ENCODE measurements at places on chromosomes 3 and 15.

GRCh38 chr3:143330296-143330868 lies 210.8 kb downstream of the CHST2 start:
- DNase-seq = no peak

GRCh38 chr3:160977773-160978172 lies 127.4 kb downstream of the B3GALNT1 start:
- no peak for DNase-seq

DNA sequence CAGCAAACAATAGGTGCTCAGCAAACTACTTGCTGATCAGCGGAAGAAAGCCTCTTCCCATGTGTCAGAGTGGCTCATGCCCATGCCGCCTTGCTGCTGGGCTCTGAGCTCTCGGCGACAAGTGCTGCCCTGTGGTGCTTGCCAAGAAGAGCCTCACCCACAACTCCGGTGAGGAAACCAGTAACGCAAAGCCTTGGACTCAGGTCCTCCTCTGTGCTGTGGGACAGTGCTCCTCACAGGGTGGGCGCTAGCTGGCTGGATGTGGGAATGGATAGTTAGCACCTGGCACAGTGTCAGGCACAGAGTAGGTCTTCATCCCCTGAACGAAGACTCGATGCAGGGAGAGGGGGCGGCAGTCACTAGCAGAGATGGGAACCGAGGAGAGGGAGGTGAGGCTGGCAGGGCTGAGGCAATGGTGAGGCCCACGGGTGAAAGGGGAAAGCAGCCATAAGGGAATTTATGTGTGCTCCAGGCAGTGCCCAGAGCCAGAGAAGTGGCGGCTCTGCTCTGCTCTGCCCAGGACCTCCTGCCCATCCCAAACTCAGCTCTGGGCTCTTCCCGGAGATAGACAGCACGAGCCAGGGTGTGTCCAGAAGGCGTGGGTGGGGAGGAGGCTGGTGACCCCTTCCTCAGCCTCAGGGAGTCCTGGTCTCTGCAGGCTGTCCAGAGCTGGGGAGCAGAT lies 55.7 kb downstream of the IQSEC1 start:
- no peak for DNase-seq

DNA sequence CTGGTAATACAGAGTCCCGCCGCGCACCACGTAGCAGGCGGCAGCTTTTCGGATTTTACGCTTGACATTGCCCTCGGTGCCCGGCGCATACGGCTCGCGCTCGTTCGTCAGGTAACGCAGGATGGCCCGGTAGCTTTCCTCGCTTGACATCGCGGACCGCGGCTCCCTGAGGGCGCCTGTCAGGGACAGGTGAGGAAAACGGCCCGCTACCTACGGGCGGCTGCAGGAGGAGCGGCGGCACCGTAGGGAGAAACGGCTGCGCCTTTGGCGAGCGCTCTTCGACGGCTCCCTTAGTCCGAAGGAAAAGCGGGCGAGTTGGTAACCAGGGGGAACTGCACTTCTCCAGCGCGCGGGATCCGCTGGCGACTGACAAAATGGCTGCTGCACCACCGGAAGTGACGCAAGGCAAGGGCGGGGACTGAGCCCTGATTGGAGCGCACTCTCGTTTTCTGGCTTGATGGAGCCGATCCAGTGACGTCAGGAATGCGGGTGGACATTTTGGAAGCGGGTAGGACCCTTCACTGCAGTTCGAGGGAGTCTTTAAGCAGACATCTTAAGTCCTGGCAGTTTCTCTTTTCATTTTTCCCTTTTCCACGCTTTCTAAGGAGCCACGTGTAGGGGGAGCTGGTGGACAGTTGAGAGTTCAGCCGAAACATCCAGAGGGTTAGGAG lies at the start of gene ZBTB11:
Gene ZBTB11, minus strand, starts transcription at position 368 of the 671 bp plus-strand sequence. Its CDS starts 218 bp downstream, at position 150.
- DNase-seq = peak; percentile 99

GRCh38 chr3:171295484-171296373 lies 164.5 kb downstream of the TNIK start:
- no peak for DNase-seq

GRCh38 chr3:182716114-182716688 lies 77.1 kb upstream of the ATP11B start:
- no peak for DNase-seq

DNA sequence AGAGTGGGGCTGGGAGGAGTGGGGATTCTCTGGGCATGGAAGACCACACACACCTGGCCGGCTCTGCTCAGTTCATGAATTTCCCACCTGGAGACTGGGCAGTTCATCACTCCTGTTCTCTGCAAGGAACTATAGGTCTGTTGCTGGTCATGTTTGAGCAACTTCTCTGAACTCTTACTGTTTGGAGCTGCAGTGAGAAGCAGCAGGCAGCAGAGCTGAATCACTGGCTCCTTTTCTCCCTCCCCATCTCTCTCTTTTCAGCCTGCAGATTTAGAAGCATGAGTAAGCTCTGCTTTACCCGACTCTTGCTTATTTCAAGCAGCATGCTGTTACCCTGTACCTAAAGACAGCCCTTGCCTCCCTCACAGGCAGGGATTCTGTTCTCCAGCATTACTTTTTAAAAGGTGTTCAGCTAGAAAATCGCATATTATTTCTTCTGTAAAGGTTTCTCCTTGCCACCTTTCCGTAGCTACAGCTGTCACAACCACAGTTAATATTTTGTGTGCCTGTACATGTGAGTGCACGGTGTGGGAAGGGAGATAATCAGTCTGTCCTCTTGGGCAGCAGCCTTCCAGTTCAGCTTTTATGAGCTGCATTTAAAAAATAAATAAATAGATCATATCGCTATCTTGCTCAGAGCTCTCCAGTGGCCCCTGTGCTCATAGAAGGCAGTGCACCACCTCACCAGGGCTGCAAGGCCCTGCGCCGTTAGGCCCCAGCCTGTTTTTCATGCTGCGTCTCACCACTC lies 131.6 kb downstream of the CHCHD6 start:
- peak; percentile 56 for DNase-seq

- no peak for DNase-seq
These were observed 98.8 kb upstream of the MB21D2 start for GRCh38 chr3:193016437-193016901.

DNA sequence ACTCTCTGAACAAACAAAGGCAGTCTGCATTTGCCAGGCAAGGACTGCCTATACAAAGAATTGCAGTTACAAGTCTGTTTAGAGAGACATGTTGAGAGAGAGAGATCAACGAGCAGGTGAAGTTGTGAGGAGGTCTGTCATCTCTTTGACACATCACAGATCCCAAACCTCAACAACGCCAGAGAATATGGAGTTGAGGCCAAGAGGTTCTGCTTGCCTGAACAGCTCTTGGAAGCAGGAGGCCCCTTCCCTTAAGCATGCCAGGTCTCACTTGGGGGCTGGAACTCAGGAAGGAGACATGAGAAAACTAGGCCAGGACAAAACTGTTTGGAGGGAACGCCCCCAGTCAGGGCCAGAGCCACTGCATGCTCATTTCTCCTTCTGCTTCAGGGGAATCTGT lies 22.3 kb upstream of the MUSTN1 start:
- DNase-seq = no peak

GRCh38 chr3:128383316-128384235 lies 83.1 kb downstream of the DNAJB8 start:
- DNase-seq = no peak

DNA sequence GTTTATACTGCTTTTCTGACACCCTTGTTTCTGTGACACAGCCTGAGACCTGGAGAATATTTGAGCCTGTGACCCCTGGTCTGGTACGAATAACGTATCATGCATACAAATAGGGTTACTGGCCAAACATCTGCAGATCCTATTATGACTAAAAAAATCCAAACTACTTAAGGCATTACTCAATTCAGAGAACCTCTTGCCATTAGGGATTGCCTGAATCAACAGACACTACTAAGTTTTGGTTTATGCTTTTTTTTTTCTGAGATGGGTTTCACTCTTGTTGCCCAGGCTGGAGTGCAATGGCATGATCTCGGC lies 35.4 kb downstream of the OSBPL10 start:
- no peak for DNase-seq

DNA sequence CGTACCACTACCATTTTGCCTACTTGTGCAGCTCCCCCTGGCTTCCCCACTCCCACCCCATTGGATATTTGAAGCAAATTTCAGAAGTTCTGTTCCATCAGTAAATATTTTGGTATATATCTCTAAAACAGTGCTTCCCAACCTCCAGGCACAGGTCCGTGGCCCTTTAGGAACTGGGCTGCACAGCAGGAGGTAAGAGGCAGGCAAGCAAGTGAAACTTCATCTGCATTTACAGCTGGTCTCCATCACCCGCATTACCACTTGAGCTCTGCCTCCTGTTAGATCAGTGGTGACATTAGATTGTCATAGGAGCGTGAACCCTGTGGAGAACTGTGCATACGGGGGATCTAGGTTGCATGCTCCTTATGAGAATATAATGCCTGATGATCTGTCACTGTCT lies 97.2 kb upstream of the LRRFIP2 start:
- DNase-seq = no peak

DNA sequence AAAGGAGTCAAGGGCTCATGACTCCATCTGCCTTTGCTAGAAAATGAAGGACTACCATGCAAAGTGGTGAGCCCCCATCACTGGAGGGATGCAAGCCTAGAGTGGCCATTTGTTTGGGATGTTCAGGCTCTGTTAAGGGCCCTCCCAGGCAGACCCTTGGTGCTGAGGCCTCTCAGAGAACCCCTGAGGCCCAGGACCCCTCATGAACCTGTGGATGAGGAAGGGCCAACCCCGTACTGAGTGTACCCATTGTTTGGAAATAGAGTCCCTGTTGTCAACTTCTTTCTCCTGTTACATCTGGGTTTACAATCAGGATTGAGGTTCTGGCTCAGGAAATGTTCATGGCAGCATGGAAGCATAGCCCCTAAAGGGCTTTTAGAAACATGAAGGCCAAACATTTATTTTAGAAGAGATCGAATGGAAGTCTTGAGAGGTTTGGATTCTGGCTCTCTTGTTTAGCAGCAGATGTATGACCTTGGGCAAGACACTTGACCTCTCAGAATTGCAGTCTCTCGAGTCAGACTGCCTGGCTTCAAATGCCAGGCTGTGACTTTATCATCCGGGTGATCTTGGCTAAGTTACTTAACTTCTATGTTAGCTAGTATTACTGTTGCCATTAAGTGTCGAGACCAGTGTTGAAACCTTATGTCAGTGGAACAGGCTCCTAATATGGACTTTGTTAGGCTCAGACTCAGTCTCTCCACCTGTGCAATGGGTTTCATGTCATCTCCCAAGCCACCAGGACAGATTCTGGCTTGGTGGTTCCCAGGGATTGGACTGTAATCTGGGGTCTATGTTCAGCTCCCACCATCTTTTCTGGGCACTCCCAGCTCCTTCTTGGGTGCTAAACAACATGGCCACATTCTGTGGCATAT lies 12.4 kb downstream of the ITGA11 start:
- DNase-seq = no peak

- no peak for DNase-seq
These were observed 55.5 kb upstream of the TOPAZ1 start for GRCh38 chr3:44186111-44186672.

DNA sequence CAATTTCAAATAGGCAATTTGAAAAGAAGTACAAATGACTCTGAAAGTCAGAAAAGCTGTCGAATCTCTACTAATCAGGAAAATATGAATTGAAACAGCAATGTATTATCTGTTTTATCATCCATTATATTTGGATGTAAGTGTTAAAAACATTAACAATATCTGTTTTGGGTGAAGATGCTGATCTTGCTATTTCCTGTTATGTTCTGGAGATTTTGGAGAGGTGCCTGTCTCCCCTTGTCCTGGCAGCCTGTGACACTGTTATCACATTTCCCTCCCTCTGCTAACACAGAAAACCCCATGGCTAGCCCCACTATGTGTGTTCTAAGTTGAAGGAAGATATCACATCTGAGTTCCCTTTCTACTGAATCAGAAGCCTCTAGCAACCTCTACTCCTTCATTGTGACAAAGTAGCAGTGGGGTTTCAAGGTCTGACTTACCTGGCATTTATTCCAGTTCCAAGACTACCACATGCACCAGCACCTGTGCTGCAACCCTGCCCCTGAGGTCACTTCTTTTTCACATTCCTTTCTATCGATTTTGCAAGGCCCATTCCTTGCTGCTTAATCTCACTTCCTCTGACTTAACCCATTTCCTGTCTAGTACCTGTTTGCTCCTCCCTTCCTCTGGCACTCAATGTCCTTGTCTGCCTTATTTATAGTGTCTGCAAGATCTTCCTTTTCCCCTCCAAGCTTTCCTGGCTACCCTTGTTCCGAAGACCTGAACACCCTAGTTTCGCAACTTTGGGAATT lies 95.5 kb upstream of the COL8A1 start:
- DNase-seq = no peak

DNA sequence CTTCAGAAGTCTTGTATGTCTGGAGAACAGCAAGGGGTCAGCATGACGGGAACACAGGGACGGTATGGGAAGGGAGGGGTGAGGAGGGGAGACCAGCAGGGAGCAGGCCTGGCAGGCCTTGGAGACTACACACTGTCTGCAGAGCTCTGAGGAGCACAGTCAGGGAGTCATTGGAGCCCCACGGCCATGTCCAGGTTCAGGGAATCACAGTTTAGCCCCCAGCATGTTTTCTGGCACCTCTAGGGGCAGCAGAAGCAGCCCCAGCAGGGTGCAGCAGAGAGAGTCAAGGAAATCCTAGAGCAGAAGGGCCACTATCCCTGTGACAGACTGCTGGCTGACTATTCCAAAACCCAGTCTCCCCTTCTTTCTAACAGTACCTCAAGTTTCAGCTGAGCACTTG lies 3.2 kb downstream of the LAMP3 start:
- no peak for DNase-seq

DNA sequence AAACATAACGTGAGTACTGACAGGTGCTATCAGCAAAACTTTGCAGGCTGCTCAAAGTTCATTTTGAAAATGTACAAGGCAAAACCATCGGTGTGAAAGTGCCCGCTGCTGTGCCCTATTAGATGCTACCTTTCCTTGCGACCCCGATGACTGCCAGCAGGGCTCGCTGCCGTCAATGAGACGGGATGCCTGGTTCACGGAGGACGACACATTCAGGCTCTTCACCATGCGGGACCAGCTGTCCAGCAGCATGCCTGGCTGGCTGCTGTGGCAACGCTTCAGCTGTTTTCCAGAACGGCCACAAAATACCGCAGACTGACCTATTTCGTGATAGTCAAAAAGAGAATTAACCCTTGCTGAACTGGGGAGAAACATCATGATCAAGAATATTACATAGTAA lies 92.7 kb upstream of the OCA2 start:
- DNase-seq = no peak

DNA sequence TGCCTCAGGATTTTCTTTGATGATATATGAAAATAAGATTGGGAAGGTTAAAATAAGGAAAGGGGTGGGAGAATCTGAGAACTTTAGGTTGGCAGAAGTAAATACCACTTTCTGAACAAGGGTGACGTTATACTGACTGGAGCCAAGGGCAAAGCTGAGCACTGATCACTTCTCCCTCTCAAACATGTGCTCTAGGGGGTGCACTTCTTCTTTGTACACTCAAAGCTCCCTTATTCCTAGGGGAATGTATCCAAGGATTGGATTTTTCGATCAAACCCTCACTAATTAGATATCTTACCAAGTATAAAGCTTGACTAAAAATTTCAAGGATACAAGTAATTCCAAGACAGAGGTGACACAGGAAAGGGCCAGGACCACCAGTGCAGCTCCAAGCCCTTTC lies 243.9 kb upstream of the UMPS start:
- DNase-seq = no peak

GRCh38 chr3:149547413-149547812 lies 72.9 kb downstream of the TM4SF4 start:
- no peak for DNase-seq
